H1 (cell line): ENCODE measurements at places on chromosomes 16 and 17. TPM values are rescaled to one million over a fixed set of nuclear protein-coding genes. Genes with fewer than 3 reads are reported as not detected.

GRCh38 chr17:61400066-61400716 lies 548 bp downstream of the TBX2 start:
- peaks cover 15% of the 10 kb centered on the region; the same call in 1 of the 2 replicates for H3K36me3 ChIP-seq
- no peak overlapping the region for H3K27ac ChIP-seq
- no peak overlapping the region for H3K4me3 ChIP-seq
- DNase-seq = peak; percentile 56

DNA sequence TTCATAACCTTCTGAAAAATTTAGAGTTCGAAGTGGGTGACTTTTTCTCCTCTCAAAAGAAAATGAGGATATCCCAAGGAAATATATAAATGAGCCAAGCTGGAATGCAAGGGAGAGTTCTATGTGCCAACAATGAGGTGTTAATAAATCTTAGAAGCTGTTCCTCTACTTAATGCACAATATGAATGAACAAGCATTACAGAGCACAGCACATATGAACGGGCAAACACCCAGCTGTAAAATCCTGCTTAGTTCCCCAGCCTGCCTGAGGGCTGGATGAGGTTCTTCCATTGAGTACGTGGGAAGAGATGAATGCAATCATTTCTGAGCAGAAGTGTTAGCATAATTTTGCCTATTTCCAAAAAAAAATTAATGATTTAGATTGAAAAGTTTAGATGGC lies 58.1 kb downstream of the WDR59 start:
- no peak for DNase-seq
- H3K27ac ChIP-seq = no peak overlapping the region
- H3K27me3 ChIP-seq = no peaks in the 10 kb centered on the region
- no peaks in the 10 kb centered on the region for H3K4me1 ChIP-seq
- peaks cover 13% of the 10 kb centered on the region for H3K36me3 ChIP-seq
- no peak overlapping the region for H3K4me3 ChIP-seq

DNA sequence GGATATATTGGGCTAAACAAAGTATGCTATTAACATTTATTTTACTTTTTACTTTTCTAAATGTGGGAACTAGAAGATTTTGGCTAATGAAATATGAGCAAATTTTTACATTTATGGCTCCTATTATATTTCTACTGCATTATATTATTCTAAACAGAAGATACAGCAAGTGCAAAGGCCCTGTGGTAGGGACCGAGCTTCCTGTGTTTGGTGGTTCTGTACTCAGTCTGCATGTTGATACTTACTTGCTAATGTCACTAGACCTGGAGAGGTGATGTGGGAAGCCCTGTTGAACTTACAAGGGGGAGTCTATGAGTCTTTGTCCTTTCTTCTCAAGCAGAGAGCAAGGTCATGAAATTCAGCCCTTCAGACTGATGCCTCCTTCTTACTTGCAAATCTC lies 10.0 kb upstream of the IRX3 start:
- H3K4me3 ChIP-seq = no peak overlapping the region
- no peaks in the 10 kb centered on the region for H3K36me3 ChIP-seq
- no peak overlapping the region for H3K27ac ChIP-seq

GRCh38 chr16:1453316-1453715 lies 9.0 kb upstream of the CCDC154 start:
- H3K27me3 ChIP-seq = no peaks in the 10 kb centered on the region
- H3K36me3 ChIP-seq = peaks cover 13% of the 10 kb centered on the region; the same call in 1 of the 2 replicates
- no peak overlapping the region for H3K27ac ChIP-seq
- no peak overlapping the region for H3K4me3 ChIP-seq
- no peak for DNase-seq

GRCh38 chr16:11799017-11799381 lies 1.9 kb upstream of the ZC3H7A start:
- H3K4me1 ChIP-seq = peaks cover 4% of the 10 kb centered on the region; the same call in 1 of the 2 replicates
- no peak overlapping the region for H3K4me3 ChIP-seq
- no peak for DNase-seq
- no peaks in the 10 kb centered on the region for H3K36me3 ChIP-seq

GRCh38 chr17:82750241-82750908 lies 1.5 kb upstream of the TBCD start:
- H3K36me3 ChIP-seq = no peaks in the 10 kb centered on the region
- peak overlapping the region; percentile 26 for H3K4me3 ChIP-seq
- peak; percentile 64 for DNase-seq
- peaks cover 6% of the 10 kb centered on the region; the same call in 1 of the 2 replicates for H3K27me3 ChIP-seq
- H3K27ac ChIP-seq = no peak overlapping the region

DNA sequence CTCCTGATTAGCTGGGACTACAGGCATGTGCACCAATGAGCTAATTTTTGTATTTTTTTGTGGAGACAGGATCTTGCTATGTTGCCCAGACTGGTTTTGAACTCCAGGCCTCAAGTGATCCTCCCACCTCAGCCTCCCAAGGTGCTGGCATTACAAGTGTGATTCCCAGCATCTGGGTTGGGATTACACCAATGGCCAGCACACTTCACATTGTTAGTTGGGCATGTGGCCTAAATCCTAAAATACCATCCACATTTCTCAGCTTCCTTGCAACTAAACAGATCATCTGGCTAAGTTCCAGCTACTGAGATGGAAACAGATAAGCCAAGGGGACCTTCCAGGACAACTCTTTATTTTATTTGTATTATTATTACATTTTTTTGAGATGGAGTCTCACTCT lies 9.9 kb downstream of the RABEP2 start:
- H3K27ac ChIP-seq = no peak overlapping the region
- peaks cover 3% of the 10 kb centered on the region; the same call in 1 of the 2 replicates for H3K36me3 ChIP-seq
- no peaks in the 10 kb centered on the region for H3K27me3 ChIP-seq
- no peak for DNase-seq
- no peaks in the 10 kb centered on the region for H3K4me1 ChIP-seq
- H3K4me3 ChIP-seq = no peak overlapping the region

Gene PIMREG
- polyA plus RNA-seq = 126 and 148 TPM in 2 replicates

Gene FGF11
- 26.1 and 42.0 TPM in 2 replicates for polyA plus RNA-seq
